Activated effector memory CD4-positive, alpha-beta T cell treated with Interleukin-2 at 50 U/mL for 16 hours (primary cell): ENCODE measurements at places on chromosomes 2 and 18.

DNA sequence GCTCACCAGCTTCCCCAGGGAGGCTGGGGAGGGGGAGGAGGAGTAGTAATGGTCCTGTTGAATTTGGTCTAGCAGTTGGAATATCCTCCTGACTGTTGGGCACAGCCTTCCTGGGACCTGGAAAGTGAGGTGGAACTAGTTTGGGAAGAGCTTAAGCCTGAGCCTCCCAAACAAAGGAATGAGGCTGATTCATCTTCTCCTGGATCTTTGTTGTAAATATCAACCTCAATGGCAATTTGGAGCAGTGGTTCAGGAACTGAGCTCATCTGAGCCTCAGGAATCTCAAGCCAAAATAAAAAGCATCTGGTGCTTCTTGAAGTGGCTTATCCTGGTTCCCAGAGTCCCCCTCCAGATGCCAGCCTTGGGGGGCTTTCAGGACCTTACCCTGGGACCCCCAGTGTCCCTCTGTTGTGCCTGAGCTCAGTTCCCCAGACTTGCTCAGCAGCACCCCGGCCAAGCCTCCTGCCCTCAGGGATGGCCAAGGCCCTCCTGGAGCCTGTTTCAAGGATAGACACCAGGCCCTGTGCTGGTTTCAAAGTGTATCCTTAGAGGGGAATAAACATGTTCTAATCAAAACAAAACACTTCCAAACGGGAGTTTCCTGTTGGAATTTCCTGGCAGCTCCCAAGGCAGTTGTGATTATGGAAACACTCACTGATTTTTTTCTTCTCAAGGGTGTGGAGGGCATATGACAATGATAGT lies 112.6 kb downstream of the DDX1 start:
- DNase-seq = no peak

DNA sequence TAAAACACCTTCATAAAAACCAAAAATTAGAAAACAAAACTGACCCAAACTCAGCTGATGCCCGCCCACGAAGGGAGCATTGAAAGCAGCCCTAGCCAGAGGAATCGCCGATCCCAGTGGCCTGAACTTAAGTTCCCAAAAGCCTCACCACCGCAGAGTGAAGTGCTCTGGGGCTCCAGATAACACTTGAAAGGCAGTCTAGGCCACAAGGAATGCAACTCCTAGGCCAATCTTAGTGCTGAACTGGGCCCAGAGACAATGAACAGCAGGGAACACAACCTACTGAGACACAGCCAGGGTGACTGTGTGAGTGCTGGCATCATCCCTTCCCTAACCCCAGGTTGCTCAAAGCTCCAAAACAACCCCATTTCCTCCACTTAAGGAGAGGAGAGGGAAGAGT lies 59.6 kb upstream of the CHN1 start:
- no peak for DNase-seq

GRCh38 chr18:75206452-75207309 lies 2.3 kb downstream of the PTGR3 start:
- no peak for DNase-seq

DNA sequence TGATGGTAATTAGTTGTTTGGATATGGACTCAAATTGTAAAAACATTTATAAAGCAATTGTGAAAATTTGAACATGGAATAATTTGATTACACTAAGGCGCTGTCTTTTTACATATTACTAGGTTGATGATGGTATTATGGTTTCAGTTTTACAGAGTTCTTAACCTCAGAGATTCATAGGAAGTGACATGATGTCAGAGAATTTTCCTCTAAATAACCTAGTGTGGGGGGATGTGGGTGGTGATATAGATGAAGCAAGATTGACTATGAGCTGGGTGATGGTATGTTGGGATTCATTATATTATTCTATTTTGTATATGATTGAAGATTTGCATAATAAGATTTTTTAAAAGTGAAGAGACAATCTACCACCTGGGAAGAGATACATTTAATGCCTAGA lies 45.9 kb upstream of the ATP5MC3 start:
- no peak for DNase-seq

DNA sequence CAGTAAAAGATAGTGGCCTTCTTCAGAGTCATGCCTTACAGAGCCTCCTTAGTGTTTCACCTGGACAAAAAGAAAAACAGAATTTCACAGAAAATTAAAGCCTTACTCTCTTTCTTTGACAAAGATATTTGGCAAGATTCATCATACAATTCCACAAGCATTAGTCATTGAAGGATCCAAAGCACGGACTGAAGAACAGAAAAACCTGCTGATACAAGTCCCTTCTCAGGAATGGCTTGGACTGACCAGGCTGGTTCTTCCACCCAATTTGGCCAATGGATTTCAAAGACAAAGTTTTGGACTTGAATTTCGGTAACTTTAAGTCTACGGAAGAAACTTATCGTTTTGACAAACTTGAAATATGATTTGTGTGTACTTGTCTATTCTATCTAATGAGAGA lies 39.1 kb upstream of the GALNT3 start:
- no peak for DNase-seq
